ENCODE measurements at places on chromosomes 1 and 21.

DNA sequence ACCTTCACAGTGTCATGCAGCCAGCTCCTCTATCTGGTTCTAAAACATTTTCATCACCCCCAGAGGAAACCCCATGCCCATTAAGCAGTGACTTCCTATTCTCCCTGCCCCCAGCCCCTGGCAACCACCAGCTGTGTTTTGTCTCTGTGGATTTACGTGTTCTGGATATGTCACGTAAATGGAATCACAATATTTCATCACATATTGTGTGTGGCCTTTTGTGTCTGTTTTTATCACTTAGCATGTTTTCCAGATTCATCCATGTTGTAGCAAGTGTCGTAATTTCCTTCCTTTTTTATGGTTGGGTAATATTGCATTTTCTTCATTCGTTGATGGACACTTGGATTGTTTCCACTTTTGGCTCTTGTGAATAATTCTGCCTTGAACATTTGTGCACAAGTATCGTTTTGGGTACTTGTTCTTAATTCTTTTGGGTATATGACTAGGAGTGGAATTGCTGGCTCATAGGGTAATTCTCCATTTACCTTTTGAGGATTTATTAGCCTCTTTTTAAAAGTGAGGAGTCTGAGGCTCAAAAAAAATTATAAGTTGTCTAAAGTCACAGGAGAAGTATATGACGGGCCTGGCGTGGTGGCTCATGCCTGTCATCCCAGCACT is 127.0 kb downstream of the MRPS6 start:
- DNase-seq: no peak

- no peak for DNase-seq
Measured at GRCh38 chr1:55313903-55314302, 98.7 kb upstream of the USP24 start.

DNA sequence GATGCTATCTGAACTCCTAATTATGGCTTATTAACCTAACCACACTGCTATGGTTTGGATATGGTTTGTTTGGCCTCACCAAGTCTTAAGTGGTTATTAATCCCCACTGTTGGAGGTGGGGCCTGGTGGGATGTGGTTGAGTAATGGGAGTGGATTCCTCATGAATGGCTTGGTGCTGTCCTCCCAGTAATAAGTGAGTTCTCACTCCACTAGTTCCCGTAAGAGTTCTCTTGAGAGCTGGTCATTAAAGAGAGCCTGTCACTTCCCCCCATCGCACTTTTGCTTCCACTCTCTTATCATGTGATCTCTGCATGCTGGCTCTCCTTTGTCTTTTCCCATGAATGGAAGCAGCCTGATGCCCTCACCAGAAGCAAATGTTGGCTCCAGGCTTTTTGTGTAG is 328.8 kb downstream of the PLA2G4A start:
- DNase-seq: no peak

DNA sequence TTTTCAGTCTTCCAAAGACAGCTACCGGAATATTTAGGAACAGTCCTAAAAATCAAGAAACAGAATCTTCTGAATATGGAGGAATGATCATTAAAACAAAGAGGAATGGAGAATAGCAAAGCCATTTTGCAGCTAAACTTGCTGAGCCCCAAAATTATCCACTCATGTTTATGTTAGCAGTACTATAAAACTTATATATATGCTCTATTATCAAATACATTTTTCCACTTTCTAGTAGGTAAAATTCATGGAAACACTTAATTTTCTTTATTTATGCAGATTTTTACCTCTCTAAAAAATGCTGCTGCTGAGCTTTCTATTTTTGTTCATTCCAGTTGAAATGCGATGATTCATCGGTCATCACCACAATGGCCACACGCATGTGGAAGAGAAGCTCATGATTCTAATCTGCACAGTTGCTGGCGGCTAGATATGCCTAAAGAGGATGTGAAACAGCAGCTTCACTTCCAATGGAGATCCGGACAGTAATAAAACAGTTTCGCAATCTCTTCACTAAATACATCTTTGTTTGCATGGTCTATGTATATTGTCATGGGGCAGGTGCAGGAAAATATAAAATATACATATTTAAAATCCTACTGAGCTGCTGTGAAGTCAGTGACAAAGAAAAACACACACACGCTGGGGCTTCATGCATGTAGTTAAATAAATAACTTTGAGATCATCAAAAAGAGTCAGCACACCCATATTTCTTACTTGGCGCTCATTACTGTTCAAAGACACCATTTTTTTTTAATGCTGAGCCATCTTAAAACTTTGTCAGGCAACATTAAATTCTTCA is 292.2 kb downstream of the SMYD3 start:
- no peak for DNase-seq

DNA sequence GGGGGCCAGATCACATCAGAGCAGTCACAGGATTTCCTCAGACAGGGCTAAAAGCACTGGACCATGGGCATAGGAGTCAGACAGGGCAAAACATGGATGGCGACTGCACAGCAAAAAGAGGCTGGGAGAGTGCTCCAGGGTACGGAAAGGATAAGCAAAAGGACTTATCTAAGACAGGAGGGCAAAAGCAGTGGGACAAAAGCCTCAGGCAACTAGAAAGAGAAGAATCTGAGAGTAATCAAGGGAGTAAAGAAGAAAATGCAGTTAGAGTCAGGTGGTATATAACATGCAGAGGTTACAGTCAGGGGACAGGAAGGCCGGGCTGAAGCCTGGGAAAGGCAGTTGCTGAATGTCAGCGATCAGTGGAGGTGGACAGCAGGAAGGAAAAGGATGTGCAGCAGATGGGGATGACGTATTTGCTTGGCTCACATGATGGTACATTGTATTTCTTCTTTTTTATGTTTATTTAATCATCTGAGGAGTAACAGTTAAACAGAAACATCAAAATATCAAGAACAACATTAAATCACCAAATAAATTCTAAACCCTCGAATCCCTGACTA is 63.1 kb upstream of the CNN3 start:
- DNase-seq: no peak

DNA sequence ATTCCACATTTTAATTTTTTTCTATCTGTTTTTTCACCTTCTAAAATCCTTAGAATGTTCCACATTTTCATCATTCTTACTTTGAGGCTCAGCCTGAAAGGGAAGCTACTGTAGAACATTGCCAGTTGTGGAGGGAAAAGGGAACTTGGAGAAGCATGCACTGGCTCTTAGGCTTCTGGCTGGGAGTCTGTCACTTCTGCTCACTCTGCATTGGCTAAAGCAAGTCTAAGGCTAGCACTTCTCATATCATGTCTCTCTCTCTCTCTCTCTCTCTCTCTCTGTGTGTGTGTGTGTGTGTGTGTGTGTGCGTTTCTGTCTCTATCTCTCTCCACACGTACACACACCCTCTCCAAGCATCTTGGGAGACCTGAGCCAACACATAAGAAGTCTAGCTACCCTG is 49.6 kb upstream of the ADAR start:
- no peak for DNase-seq

DNA sequence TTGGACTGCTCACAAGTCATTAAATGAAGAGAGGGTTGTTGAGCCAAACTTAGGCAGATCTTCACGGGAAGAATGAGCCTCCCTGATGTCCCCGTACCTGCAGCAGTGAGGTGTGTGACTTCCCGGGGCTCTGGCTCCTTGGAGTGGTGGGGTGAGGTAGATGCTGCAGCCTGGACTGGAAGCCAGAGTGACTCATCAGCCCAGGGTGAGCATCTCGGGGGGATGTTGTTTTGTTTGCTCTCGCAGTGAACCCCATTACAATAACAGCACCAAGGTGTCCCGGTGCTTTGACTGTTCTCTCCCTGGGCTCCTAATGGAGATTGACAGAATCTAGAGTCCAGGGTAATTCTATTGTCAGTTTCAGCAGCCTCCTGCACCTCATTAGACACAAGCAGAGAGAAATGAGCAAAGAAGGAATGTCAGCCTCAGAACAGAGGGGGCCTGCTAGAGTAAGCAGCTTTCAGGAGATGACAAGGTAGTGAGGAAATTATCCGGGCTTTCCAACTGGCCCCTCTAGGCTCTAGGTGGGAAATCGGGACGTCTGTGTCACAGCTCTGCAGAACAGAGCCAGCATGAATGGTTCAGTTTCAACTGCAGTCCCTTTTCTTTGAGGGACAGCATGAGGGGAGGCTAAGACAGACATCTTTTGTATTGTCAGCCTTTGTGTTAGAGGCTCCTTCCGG is 36.0 kb upstream of the LRRN2 start:
- DNase-seq: no peak

DNA sequence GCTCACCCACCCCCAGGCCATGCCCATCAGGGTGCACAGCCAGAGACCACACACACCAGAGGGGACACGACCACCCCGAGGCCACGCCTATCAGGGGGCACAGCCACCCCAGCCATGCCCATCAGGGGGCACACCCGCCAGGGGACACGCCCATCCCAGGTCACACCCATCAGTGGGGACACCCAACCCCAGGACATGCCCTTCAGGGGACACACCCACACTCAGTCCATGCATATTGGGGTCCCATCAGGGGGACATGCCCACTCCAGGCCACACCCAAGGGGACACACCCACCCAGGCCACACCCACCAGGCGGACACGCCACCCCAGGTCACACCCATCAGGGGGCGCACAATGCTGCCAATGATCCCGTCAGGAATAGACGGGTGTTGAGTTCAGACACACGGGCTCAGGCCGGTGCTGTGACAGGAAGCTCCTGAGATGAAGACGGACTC is 20.7 kb downstream of the MCM3AP start:
- DNase-seq: no peak

DNA sequence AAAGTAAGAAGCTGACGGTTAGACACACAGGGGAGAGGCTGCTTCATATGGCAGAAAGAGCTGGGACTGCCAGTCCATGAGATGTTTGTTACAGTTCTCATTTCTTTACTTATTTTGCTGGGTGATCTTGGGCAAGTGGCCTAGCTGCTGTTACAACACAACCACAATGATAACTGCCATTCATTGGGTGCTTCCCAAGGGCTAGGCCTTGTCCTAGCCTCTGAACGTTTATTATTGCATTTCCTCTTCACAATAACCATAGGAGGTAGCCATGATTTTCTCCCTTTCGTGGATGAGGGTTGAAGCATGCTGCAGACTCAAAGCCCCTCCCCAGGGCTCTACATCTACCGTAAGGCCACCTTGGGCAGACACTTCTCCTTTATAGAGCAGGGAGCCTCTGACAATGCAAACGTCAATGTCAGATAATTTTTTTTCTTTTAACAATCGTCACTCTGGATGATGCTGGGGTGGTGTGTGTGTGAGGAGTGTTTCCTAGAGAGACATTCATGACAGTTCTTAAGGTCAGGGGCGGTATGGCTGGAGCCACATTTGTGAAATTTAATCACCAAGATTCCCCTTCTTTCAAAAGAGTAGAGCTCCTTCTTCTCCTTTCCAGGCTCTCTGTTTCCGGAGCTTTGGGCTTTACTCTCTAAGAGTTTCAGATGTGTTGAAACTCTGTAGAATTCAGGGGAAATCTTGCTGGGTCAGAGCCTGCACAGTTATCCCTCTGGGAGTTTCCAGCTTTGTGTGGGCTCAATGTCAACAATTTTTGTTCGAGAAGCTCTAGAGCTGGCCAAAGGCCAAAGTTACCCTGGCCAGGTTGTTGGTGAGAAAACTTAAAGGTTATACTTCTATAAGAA is 138.5 kb upstream of the SGIP1 start:
- no peak for DNase-seq

DNA sequence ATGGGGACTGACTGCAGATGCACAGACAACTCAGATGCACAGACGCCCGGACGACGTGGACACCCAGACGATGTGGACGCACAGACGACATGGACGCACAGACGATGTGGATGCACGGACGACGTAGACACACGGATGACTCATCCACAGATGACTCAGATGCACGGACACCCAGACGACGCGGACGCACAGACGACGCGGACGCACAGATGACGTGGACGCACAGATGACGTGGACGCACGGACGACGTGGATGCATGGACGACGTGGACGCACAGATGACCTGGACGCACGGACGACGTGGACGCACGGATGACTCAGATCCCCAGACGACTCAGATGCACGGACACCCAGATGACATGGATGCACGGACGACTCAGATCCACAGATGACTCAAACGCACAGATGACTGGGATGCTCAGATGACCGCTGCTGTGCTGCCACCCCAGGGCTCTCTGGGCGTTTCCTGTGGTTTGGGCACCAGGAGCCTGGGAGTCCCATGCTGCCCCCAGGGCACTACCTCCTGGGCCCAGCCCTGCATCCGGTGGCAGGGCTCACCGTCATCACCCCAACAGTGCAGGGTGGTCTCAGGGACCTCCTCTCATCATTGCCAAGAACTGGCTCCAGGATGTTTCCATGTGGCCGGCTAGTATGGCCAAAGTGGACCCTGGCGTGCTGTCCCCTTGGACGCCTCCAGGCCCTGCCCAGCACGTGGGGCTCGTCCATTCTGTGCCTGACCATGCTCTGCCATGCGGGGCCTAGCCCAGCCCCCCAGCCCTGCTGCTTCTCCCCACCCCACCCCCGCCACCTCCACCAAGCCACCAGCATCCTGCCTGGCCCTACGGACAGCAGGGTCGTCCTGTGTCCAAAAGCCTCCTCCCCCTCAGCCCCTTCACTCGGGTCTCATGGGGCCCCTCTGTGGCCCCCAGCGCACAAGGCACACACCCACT is 14.0 kb downstream of the FAAP20 start:
- DNase-seq: no peak

Data from activated naive CD4-positive, alpha-beta T cell treated with anti-CD3 and anti-CD28 coated beads, Interleukin-2, amount 10 ng/mL, durations not matched to agents 7 days and 5 days (primary cell).